ENCODE measurements at places on chromosomes 16 and 17.

GRCh38 chr17:81228834-81229665 lies 6.3 kb upstream of the CEP131 start:
- no peak for DNase-seq

DNA sequence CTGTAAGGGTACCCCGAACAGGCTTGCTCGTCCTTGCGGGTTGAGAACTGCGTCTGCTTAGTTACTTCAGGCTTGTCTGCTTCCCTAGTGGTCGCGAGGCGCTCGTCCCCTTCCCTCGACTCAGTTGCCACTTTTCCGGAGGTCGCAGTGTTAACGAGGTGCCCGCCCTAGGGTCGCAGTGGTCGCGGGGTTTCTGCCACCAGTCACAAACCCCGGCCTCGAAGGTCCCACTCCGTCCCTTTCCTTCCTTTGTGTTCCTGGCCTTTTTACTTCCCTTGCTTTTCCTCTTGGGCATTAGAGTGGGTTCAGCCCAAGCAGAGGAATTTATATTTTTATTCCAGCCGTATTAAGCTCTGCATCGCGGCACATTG lies 299 bp downstream of the NUP85 start:
- no peak for DNase-seq

DNA sequence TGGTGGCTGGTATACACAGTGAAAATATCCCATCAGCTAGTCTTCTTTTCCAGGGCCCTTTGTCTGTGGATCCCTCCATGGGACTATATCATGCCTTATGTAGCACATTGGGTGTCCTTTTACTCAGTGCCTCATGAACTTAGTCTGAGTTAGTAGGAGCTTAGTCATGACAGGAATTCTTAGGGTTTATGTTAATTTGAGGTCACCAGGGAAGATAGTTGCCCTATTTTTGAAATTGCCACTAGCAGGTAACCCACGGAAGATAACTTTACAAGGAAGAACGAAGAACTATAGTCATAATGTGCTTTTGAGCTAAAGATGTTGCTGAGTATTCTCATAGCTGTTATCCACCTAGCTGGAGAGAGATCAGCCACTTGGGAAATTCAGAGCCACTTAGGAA lies 14.8 kb upstream of the PLK1 start:
- DNase-seq, result no peak

- DNase-seq, result no peak
Observed at GRCh38 chr16:79012671-79013434, 587.7 kb downstream of the MAF start.

- no peak for DNase-seq
Observed at GRCh38 chr17:58947824-58948223, 158.9 kb downstream of the TRIM37 start.

- no peak for DNase-seq
Observed at GRCh38 chr16:3856367-3857141, 24.0 kb downstream of the CREBBP start.

DNA sequence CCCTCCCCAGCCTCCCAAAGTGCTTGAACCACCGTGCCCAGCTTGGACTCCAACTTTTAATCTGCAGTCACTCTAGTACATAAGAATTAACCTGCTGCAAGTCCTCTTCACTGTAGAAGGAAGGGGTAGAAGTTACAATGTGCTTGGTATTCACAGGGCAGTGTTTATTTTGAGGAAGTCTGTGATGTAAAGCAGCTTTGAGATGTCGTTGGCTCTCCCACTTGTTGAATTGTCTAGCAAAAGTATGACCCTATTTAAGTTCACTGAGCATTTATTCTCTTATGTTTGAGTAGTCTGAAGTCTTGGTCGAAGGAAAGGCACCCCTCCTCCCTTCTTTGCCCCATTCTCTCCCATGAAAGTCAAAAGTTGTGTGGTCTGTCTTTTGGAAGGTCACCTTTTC lies 28.2 kb downstream of the SF3B3 start:
- DNase-seq, result no peak

DNA sequence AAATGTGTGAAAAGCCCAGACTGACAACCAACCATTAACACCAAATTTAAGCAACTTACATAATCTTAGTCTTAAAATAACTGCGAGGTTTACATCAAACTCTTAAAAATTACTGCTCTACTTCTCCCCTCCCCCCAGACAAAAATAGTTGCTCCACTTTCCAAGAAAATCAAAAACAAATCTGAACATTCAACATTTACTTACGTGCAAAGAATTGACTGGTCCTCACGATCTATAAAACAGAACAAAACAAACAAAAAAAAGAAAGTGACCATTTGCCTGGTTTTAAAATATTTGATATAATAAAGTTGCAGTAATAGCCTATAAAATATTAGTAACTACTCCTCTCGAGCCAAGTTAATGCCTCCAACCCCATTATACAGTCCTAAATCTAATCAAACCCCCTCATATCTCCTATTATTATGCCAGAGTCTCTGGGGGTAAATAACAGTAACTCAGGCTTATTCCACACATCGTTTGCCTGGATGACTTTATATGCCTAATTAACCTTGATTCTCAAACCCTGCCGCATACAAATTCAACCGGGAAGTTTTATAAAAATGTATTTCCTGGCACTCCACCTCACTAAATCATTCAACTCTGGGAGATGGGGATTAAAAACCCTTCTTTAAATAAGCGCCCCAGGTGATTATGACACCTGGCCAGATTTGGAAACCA lies 41.5 kb downstream of the MYH10 start:
- DNase-seq, result no peak

DNA sequence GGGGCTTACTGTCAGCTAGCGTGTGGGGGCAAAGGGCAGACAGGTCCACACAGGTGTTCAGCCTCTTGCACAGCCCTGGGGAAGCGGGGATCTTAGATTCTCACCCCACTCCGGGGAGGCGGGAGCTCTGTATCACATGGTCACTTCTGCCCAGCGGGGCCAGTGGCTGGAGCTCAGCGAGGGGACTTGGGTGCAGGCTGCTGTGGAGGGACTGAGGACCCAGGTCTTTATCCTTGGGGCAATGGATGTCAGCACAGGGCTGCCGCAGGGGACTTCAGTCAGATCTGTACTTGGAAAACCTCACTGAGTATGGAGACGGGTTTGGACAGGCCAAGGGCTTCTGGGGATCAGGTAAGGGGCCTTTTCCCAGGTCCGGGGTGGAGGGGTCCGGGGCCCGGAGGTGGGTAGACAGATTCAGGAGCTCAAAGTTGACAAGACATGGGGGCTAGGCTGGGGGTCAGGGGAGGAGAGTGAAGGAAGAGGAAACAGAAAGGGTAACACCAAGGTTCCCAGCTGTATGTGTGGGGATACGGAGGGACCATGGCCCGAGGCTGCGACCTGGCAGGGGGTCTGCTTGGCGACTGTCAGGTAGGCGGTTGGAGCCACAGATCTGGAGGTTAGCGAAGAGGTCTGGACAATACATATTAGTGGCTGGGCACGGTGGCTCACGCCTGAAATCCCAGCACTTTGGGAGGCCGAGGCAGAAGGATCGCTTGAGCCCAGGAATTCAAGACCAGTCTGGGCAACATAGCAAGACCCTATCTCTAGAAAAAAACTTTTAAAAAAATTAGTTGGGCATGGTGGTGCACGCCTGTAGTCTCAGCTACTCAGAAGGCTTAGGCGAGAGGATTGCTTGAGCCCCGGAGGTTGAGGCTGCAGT lies 15.1 kb upstream of the BAIAP2 start:
- no peak for DNase-seq

DNA sequence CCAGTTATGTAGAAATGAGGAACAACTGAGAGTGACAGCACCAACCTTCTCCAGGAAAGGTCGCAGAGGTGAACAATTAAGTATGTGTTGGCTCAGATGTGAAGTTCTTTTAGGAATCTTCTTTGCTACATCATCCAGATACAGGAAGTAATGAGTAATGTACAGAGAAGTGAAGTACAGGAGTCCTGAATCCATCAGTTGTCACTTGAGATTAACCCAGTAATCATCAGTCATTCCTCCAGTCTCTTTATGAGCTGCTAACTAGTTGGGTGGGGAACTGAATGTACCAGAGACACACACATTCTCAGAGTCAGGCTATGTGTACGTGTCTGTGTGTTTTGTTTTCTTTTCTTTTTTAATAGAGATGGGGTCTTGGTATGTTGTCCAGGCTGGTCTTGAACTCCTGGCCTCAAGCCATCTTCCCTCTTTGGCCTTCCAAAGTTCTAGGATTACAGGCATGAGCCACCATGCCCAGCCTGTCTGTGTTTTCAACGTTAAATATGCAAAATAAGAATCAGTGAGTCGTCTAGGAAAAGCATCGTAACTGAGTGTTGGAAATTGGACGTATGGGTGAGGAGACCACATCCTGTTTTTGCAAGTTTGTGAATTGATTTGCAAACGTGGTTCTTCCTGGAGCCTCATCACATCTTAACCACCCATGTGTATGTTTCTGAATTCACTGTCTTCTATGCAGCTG lies 19.9 kb downstream of the ZNF200 start:
- DNase-seq, result no peak

GRCh38 chr17:75832164-75832651 lies 12.0 kb downstream of the UNC13D start:
- no peak for DNase-seq

DNA sequence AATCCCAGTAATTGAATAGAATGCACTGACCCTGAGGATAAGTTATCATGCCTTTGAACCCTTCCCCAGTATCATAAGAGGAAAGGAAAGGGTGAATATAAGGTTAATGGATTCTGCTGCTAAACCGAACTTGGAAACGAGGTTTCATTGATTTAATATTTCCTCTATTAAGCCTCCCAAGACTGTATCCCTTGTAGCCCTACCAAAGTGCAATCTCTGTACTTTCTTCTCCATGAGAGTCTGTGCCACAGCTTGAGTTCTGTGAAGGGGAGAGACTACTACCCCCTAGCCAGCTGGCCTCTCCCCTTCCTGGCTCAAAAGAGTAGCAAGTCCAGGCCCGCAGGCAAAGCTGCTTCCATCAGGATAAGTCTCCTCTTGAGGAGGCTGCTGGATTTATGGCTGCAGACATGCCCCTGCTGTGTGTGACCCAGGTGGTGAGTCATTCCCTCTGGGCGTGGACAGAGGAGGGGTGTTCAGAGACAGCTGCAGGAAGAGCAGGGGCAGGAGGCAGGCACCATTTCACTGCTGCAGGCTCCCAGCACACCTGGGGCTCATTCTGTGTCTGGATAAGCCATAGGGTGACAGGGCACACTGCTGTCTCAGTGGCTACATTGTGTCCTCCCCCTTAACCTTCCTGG lies 58.4 kb downstream of the TOM1L2 start:
- no peak for DNase-seq

- no peak for DNase-seq
Observed at GRCh38 chr17:11644265-11645212, 46.3 kb downstream of the DNAH9 start.

- DNase-seq, result no peak
Observed at GRCh38 chr16:54407596-54407995, 121.0 kb upstream of the IRX3 start.

DNA sequence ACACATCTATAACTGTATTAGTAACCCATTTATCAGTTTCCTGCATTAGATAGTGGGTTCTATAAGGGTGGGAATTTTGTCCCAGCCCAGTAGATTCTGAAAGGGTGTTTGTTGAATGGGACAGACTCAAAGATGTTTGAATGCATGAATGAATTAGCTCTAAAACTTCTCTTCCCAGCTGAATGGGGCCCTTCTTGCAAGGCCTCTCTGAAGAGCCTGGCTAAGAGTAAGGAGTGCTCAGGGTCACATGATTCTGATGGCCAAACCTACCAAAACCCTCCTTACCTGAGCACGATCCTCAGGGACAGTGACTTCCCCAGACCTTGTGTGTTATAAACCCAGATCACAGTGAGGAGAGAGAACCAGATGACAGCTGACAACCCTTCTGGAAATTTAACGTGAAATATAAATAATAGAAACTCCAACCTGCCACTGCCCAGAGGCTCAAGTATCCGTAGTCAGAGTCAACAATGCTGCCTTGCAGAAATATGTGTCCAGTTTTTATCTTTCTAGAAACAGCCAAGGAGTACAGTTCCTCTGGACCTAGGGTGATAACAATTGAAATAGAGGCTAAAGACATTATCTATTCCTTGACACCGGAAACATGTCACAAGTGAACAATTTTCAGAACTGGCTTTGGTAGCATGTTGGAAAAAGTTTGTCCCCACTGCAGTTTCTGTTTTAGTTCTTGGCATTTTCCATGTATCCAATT lies 268.9 kb upstream of the MAF start:
- DNase-seq, result no peak

- DNase-seq, result no peak
Observed at GRCh38 chr17:7440113-7440833, 961 bp downstream of the FGF11 start.

DNA sequence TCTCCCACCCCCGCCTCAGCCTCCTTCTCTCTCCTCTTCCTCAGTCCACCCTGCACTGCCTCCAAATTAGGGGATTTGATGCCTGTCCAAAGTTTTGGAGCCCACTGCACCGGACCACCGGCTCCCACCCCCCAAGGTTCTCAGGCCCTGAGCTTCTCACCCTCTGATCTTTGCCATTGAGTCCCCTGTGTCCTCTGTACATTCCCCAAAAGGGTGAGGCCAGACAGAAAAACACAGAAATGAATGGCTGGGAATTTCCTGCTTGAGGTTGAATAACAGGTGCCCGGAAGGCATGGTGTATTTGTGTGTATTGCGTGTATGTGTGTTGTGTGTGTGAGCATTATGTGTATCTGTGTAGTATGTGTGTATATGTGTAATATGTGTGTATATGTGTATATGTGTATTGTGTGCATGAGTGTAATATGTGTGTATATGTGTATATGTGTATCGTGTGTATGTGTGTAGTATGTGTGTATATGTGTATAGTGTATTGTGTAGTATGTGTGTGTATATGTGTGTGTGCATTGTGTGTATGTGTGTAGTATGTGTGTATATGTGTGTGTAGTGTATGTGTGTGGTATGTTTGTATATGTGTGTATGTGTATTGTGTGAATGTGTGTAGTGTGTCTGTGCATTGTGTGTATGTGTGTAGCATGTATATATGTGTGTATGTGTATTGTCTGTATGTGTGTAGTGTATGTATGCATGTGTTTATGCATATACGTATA lies 16.0 kb upstream of the CCL17 start:
- no peak for DNase-seq

DNA sequence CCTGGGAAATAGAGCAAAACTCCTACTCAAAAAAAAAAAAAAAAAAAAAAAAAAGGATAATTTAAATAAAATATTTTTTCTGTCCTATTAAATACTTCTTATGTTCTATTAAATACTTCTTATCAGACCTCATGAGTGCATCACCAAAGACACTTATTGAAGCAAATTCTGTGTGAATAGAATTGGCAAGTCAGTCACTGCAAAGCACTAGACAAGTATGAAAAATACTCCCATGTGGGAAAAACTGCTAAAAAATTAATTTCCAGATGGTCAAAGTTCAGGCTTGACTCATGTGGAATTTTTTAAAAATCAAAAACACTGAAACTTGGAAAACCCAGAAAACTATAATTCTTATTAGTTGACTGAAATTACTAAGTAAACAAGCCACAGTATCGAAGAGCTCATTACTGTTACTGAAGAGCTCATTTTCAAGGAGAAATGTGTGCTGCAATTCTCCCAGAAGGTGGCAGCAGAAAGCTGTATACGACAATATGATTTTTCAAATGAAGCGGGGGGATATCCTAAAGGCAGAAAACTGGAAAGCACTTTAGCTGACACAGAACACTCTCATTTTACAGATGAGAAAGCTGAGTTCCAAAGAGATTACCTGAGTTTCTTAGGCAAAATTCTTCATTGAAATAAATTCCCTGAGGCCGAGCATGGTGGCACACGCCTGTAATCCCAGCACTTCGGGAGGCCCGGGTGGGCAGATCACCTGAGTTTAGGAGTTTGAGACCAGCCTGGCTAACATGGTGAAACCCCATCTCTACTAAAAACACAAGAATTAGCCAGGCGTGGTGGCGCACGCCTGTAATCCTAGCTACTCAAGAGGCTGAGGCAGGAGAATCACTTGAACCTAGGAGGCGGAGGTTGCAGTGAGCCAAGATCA lies 15.9 kb upstream of the FBXO47 start:
- DNase-seq, result no peak
